ENCODE measurements at places on chromosomes 11 and 22. TPM values are rescaled to one million over a fixed set of nuclear protein-coding genes. Genes with fewer than 3 reads are reported as not detected.

- DNase-seq = no peak
These were observed 47.5 kb upstream of the ME3 start for GRCh38 chr11:86719781-86720463.

- DNase-seq = no peak
These were observed 16.4 kb downstream of the USP2 start for GRCh38 chr11:119365071-119365591.

GRCh38 chr22:29443452-29443851, 5.1 kb downstream of the RFPL1 start:
- DNase-seq = no peak

GRCh38 chr11:102927624-102927990, 27.9 kb downstream of the MMP13 start:
- DNase-seq = no peak

DNA sequence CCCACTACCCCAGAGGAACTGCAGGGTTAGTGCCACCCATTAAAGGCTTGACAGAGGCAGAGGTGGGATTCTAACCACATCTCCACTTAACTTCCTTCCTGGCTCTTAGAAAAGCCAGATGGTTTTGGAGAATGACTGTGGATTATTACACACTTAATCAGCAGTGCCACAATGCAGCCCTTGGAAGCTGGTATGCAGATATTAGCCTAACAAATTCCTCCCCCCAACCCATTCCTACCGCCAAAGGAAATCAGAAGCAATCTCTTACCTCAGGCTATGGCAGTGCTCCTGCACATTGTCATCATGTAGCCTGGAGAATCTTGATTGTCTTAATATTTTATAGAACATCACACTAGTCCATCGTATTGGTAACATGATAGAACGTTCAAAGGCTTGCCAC, 23.2 kb upstream of the NRGN start:
- DNase-seq = no peak

- DNase-seq = no peak
These were observed 42.1 kb downstream of the PACSIN2 start for GRCh38 chr22:42972649-42973535.

DNA sequence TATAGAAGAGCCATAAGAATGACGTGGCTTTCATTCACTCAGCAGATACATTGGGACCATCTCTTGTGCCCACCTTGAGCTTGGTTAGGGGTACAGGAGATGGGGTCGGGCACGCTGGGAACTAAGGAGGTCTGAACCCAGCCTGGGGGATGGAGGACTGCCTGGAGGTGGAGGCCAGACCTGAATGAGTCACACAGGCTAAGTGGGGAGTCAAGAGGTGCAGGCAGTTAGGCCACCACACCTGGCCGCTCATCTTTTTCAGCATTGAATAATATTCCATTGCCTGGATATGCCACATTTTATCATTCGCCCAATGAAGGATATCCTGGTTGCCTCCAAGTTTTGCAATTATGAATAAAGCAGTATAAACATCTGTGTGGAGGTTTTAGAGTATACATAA, 3.8 kb upstream of the PPIL2 start:
- DNase-seq = no peak

GRCh38 chr11:88398372-88398771, 60.8 kb upstream of the CTSC start:
- no peak for DNase-seq

DNA sequence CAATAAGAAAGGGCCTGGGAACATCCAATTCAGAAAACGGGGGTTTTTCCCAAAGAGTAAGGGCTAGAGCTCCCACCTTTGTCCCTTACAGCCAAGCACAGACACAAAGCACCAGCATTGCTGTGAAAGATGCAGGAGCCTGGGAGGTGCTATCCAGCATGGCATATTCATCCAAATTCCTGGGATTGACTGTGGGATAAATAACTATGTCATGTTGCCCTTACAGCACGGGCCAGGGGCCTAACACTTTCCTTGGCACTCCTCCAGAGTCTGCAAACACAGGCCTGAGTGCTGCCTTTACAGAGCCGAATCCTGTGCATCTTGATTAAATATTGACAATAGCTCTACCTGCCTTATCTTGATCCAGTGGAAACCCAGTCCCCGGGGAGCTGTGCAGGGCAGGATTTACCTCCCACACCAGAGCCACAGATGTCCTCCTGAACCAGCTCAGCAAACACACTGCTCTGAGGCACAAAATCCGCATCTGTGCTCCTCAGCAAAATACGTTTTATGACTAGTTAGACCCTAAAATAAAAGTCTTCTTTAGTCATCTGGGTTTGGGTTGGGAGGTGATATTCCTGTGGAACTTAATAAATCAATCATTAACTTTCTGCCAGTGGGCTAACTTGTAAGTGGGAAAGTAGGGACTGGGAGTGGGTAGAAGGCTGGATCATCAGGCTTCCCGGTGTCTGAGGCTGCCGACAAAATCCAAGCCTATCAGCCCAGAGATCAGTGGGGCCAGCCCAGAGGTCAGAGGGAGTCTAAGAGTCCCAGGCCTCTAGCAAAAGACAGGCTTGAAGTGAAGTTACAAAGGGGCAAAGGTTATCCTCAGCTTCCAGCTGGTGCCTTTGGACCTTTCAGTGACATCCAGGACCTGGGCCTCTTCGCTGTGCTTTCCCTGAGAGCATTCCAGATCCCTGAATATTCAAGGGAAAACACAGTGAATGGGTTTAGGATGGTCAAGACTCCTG, 36.5 kb downstream of the POU2AF3 start:
- DNase-seq = no peak

GRCh38 chr22:37633089-37633624, 6.3 kb upstream of the SH3BP1 start:
- DNase-seq = no peak

DNA sequence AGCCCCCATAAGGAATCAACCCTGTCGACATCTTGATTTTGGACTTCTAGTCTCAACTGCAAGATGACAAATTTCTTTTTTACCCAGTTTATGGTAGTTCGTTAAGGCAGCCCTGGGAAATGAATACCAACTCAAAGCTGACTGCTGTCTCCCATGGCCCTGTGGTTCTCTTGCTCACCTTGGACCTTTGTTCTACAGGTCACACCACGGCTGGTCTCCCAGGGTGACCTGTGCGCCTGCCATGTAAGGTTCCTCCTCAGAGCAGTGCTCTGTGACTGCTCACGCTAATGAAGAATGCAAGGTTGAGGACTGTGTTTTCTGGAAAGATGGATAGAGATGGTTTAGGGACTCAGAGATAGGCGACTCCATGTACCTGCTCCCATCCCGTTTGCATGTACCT, 68.2 kb downstream of the ZNRF3 start:
- DNase-seq = no peak

DNA sequence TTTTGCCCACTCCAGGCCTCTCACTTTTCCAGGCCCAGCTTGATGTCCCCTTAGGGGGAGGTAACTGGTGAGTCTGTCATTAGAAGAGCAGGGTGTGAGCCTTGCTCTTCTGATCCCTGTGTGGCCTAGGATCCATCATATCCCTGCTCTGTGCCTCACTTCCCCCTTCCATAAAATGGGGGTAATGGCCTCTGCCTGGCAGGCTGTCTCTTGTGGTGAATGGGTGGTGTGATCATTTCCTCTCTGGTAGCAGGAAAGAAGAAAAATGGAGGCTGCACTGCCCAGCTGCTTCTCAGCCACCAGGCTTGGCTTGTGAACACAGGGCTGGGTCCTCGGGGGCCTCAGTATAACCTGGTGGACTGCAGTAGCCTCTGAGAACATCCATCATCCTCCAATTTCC, 5.6 kb downstream of the ARHGEF17 start:
- DNase-seq = no peak

GRCh38 chr11:97514446-97514845, 1124.6 kb downstream of the JRKL start:
- no peak for DNase-seq

- no peak for DNase-seq
These were observed 15.0 kb downstream of the DENND5A start for GRCh38 chr11:9250139-9250582.

- DNase-seq = no peak
These were observed 5.4 kb downstream of the TRABD start for GRCh38 chr22:50190941-50191741.

DNA sequence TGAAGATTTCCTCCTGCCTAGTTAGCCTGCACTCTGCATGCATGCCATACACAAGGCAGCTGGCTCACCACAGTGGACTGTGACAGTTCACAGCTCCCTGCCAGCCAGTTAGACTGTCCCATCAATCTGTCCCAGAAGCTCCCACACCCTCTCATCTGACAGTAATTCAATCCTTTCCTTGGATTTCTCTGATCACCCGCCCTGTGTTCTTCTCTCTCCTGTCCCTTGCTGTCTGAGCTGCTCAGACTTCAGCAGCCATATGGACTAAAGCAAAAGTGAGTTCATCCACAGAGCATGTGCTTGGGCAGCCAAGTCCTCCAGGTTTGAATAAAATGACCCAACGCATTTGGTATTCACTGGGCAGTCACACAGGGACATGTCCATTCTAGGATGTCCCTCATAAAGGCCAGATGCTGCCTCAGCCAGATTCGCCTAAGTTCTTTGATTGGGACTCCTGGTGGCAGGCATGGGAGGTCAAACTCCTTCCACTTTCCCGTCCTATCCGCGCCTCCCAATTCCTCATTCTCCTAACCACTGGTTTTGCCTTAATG, 54.5 kb upstream of the ZBTB44 start:
- no peak for DNase-seq

GRCh38 chr11:117573326-117573725, 223.7 kb downstream of the DSCAML1 start:
- no peak for DNase-seq

DNA sequence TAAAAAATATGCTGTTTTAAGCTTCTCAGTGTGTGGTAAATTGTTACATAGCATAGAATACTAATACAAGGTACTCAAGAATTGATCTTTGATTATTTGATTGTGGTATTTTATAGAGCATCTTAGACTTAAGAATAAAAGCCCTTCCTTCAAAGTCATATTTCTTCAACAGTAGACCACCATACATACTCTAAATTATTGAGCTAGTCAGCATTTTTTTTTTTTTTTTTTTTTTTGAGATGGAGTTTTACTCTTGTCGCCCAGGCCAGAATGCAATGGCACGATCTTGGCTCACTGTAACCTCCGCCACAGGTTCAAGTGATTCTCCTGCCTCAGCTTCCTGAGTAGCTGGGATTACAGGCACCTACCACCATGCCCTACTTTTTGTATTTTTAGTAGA, 436.7 kb upstream of the LUZP2 start:
- DNase-seq = no peak

- DNase-seq = no peak
These were observed 14.8 kb upstream of the TMEM216 start for GRCh38 chr11:61377461-61378160.

- no peak for DNase-seq
These were observed 23.2 kb downstream of the MFNG start for GRCh38 chr22:37462983-37463382.

GRCh38 chr11:102320188-102320587, 2.9 kb downstream of the BIRC3 start:
- no peak for DNase-seq

GRCh38 chr11:11239959-11240358, 113.1 kb downstream of the CSNK2A3 start:
- DNase-seq = no peak

DNA sequence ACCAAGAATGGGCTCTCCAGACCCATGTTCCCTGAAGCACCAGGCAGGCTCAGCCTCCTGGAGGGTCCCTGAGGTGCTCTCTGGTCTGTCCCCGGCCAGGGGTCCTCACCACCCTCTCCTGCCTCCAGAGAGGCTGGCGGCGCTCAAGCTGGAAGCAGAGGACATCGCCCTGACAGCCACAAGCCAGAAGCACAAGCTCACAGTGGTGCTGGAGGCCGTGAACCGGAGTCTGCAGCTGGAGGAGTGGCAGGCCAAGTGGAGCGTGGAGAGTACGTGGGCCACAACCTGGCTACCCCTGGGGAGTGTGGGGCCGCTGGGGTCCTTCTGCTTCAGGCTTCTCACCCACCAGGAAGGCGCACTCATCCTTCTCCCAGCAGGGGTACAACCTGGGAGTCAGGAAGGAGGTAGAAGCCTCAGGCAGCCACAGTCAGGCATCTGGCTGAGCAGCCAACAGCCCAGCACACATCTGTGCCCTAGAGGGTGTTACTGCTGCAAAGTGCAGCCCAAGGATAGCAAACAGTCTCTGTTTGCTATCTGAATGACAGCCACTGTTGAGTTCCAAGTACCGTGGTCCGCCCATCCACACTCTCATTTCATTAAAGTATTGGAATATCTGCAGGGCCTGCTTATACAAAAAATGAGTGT, 8.4 kb downstream of the PARVG start:
- DNase-seq = no peak

DNA sequence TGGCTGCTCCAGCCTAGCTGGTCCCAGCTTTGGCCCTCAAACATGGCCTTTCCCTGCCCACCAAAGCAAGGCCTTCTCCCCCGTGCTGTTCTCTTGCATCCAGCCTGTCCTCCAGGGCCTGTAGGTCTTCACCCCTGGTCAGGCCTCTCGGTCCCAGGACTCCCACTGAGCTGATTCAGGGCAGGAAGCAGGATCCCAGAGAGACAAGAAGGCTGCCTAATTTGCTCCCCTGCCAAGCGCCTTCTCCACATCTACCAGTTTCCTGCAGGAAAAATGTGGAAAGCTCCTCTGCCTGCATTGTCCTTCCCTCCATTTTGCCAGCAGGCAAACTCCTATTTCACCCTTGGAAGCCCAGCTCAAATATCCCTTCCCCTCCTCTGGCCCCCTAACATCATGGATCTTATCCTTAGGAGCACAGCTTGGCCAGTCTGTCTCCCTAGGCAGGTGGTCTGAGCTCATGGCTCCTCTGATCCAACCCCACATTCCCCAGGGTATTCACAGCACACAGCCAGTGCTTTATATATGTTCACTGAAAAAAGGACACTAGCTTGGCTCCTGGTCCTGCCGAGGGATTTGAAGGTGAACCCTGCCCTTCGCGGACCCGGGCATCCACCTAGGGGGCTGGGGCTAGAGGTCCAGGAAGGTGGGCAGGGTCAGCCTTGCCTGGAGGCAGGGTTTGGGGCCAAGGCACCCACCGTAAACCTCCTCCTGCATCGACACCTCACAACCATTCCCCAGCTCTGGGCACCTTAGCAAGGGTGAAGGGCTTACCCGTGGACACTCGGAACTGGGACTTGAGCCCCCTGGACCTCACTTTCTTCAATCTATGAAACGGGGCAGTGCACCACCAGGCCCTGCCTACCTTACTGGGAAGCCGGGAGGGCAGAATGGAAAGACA, 968 bp downstream of the RHBDD3 start:
- no peak for DNase-seq

Gene PTPRJ
- total RNA-seq = 14.5 TPM

Gene NNMT
- 1,460 TPM for total RNA-seq

Gene OR51I1
- not detected for total RNA-seq

Gene HBG2
- total RNA-seq = not detected

Gene KDM4D
- total RNA-seq = 0.75 TPM

Gene MYBPC3
- 0.19 TPM for total RNA-seq

Gene OR51B2
- not detected for total RNA-seq

Gene CNGA4
- total RNA-seq = 0.28 TPM

Gene CCDC87
- 0.28 TPM for total RNA-seq
